T1000 (cell line): ENCODE measurements at places on chromosomes 3 and 15.

GRCh38 chr15:85598219-85598618, 196.5 kb downstream of the KLHL25 start:
- DNase-seq = no peak

DNA sequence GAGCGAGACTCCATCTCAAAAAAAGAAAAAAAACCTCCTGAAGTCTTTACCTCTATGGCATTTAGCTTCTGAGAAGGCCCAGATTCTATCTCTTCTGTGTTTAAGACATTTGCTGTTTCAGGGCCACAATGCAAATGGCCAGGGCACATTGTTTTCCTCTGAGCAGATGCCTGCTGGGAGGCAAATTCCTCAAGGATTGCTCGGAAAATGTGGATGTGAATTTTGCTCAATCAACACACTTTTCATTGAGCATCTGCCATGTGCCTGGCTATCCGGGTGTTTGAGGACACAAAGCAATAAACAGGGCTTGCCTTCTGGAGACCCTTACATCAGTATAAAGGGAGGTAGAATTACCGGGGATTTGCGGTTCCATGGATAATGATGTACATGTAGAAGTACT, 20.0 kb downstream of the TRIM71 start:
- no peak for DNase-seq

- no peak for DNase-seq
Observed at GRCh38 chr3:194843556-194843955, 157.9 kb downstream of the FAM43A start.

- no peak for DNase-seq
Observed at GRCh38 chr3:141094790-141095545, 43.8 kb downstream of the SPSB4 start.

DNA sequence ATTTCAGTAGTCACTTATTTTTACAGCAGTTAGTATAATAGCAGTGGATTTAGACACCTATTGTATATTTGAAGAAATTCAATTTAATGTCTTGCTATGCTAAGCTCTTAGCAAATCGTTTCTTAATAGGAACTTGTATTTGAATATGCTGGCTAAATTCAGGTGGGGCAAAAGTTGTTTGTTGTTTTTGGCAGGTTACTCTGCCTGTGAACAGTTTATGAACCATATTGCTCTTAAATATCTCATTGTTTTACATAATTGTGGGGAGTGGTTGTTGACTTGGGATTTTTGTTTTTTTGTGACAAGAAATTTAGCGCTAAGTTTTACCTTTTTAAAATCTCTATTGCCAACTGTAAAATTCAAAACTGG, 43.4 kb downstream of the NR2C2 start:
- no peak for DNase-seq

DNA sequence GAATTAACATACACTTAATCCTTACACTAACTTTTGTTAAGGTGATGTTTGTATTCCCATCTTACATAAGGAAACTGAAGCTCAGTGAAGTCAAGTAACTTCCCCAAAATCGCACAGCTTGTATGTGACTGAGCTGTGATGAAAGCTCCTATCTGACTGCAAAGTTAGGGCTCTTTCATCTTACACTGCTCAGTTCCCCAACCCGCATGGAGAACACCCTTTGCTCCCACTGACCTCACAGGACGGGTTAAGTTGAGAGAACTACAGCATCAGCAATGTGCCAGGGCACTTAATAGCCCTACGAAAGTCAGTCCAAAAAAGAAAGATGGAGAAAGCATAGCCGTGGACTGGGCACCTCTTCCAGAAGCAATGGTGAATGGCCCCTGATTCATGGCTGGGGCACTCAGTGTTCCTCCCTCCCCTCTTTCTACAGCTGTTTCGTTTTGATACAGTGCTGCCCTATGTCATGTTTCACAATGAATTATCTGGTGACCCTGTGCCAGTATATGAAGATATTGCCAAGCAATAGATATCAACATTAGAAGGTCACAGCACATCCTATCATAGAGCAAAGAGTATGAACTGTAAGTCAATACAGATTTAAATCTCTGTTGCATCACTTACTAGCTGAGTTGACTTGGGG, 38.0 kb downstream of the CADPS start:
- DNase-seq = no peak

GRCh38 chr3:130572769-130573168, 55.8 kb downstream of the COL6A6 start:
- DNase-seq = no peak

GRCh38 chr3:194488055-194488742, 1.4 kb upstream of the ATP13A3 start:
- no peak for DNase-seq

DNA sequence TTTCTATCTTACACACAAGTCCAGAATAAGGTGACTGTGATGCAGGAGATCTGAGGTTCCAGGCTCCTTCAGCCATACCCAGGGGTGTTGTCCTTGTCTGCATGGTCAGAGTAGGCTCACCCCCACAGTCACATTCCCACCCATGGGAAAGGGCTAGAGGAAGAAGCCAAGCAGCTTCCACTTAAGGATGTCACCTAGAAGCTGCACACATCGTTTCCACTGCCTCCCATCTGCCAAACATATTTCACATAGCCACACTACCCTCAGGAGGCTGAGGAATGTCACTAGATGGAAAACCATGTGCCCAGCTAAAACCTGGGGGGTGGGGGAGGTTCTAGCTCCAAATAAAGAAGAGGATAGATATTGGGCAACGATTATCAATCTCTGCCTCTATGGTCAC, 58.1 kb downstream of the TMEM39A start:
- no peak for DNase-seq

GRCh38 chr15:75420698-75421097, 30.8 kb downstream of the SIN3A start:
- DNase-seq = no peak

GRCh38 chr3:122298239-122298638, 26.8 kb upstream of the CSTA start:
- DNase-seq = no peak

- no peak for DNase-seq
Observed at GRCh38 chr15:56017920-56018319, 24.5 kb upstream of the NEDD4 start.

GRCh38 chr3:62046326-62046725, 327.0 kb downstream of the FEZF2 start:
- DNase-seq = no peak

- DNase-seq = no peak
Observed at GRCh38 chr3:54357301-54357700, 234.9 kb downstream of the CACNA2D3 start.

- no peak for DNase-seq
Observed at GRCh38 chr3:59180006-59180405, 130.2 kb upstream of the CFAP20DC start.

GRCh38 chr15:34721802-34722438, 32.9 kb downstream of the GJD2 start:
- no peak for DNase-seq

DNA sequence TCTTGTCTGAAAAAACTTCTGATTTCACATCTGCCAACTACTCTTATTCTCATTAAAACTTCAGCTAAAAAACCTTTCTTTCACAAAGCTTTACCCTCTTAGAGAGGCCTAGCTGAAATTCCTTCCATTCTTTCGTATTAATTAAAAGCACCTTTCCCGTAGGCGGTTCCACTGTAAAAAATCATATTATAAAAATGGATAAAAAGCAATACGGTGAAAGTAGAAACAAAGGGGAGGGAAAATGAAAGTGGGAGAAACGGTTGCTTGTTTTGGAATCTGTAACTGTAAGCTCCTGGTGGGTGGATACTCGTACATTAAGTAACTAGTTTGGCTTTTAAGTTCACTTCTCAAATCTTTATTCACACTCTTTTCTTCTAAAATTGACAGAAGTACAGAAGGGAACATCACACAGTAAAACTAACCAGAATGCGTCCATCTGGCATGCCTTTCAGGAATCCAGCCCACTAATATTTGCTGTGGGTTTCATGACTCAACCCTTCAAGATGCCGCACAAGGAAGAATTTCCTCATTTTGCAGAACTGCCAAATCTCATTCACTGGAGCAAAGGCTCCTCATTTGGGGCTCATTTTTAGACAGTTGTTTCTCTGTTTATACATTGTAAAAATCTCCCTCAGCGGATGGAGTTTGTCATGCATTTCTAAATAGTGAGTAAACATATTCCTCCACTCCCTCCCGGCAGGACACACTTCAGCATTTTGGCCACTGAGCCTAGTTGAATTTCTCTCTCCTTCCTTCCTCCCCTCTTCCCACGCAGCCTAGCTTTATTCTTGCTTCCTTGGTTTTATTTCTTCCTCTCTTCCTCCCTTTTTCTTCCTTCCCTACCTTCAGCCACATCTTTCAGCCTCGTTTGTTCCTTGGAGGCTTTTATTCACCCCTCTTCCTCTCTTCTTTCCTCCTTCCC, 419.5 kb upstream of the NAALADL2 start:
- DNase-seq = peak; percentile 64
